ENCODE measurements at places on chromosomes 5 and 9. TPM values are rescaled to one million over a fixed set of nuclear protein-coding genes. Genes with fewer than 3 reads are reported as not detected.

- no peak overlapping the region for H3K4me3 ChIP-seq
- H3K4me1 ChIP-seq = no peaks in the 10 kb centered on the region
- H3K27ac ChIP-seq = no peak overlapping the region
Measured at GRCh38 chr5:76325876-76326491, 77.1 kb upstream of the IQGAP2 start.

GRCh38 chr9:122978601-122979000 lies 37.8 kb downstream of the RABGAP1 start:
- no peak overlapping the region for H3K4me3 ChIP-seq
- DNase-seq = peak; percentile 4
- H3K36me3 ChIP-seq = no peaks in the 10 kb centered on the region
- no peaks in the 10 kb centered on the region for H3K27me3 ChIP-seq
- peak overlapping the region; percentile 30 for H3K27ac ChIP-seq

DNA sequence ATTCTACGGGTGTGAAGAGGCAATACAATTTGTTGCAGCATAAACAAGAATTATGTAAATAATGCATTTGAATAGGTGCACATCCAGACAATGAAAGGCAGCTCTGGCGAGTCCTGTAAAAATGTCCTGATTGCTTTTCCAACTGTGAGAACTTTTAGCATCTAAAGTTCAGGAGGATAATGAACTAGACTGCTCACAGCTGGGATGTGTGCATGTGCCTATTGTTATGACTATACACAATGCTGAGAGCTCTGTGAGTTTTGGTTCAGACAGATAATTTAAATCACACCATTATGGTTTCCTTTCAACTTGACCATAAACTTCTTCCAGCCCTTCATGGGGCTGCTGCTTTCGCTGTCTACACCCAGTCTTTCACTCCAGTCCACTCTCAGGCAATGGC lies 99.9 kb downstream of the PLK2 start:
- no peak overlapping the region for H3K27ac ChIP-seq
- no peaks in the 10 kb centered on the region for H3K36me3 ChIP-seq
- no peak overlapping the region for H3K4me3 ChIP-seq
- DNase-seq = no peak

DNA sequence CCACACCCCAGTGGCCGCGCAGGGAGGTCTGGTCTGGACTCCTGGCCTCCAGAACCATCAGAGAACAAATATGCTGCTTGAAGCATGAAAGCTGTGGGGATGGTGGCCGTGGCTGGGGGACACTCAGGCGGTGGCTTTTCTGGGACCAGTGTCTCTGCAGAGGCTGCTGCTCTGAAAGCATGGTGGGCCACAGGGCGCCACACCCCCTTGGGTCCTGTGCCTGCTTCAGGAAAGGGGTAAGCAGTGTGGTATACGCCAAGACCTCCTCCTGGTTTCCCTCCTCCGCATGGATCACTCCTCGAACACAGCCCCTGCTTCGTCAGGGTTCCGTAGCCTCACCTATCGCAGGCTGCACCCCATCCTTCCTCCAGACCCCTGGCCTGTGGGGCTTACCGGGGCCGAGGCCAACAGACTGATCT lies 19.7 kb upstream of the TERT start:
- H3K36me3 ChIP-seq = peaks cover 4% of the 10 kb centered on the region
- no peak overlapping the region for H3K27ac ChIP-seq
- H3K27me3 ChIP-seq = no peaks in the 10 kb centered on the region
- peaks cover 28% of the 10 kb centered on the region for H3K4me1 ChIP-seq
- H3K4me3 ChIP-seq = no peak overlapping the region

DNA sequence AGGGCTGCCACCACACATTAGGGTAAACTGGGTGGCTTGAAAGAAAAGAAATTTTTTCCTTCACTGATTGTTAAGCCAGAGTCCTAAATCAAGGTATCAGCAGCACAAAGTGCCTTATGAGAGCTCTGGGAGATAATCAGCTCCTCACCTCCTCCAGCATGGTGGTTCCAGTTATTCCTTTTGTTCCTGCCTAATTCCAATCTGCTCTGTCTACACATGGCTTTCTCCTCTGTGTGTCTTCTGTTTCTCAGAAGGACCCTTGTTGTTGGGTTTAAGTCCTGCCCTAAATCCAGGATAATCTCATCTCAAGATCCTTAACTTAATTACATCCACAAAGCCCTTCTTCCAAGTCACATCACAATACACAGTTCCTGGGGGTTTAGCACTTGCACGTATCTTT lies 1352.0 kb upstream of the CDH9 start:
- no peaks in the 10 kb centered on the region for H3K27me3 ChIP-seq
- peaks cover 7% of the 10 kb centered on the region for H3K4me1 ChIP-seq
- no peak overlapping the region for H3K27ac ChIP-seq
- no peak for DNase-seq
- H3K36me3 ChIP-seq = no peaks in the 10 kb centered on the region
- no peak overlapping the region for H3K4me3 ChIP-seq

GRCh38 chr9:93010056-93010455 lies 48.4 kb upstream of the SUSD3 start:
- no peaks in the 10 kb centered on the region for H3K36me3 ChIP-seq
- H3K27me3 ChIP-seq = no peaks in the 10 kb centered on the region

GRCh38 chr5:147437161-147437596 lies 72.7 kb downstream of the DPYSL3 start:
- no peak overlapping the region for H3K27ac ChIP-seq
- no peaks in the 10 kb centered on the region for H3K36me3 ChIP-seq
- no peak for DNase-seq
- no peak overlapping the region for H3K4me3 ChIP-seq
- H3K4me1 ChIP-seq = no peaks in the 10 kb centered on the region

DNA sequence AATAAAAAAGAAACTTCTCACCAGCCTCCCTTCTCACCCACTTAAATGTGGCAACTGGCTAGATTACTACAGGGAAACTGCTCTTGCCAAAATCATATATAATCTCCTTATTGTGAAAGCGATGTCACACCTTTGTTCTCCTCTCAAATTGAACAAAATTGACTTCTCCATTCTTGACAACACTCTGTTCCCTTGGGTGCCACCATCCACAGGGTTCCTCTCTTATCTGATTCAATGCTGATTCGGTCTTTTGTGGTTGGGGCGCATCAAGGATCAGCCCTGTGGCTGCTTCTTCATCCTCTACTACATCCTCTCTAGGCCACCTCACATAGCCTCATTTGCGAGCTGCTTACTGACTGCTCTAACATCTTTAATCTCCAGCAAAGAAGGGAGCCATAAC lies 86.1 kb downstream of the EDIL3 start:
- H3K4me3 ChIP-seq = no peak overlapping the region
- DNase-seq = no peak
- no peak overlapping the region for H3K27ac ChIP-seq
- no peaks in the 10 kb centered on the region for H3K27me3 ChIP-seq
- H3K36me3 ChIP-seq = no peaks in the 10 kb centered on the region
- H3K4me1 ChIP-seq = peaks cover 26% of the 10 kb centered on the region

- H3K27ac ChIP-seq = no peak overlapping the region
- no peak overlapping the region for H3K4me3 ChIP-seq
- H3K4me1 ChIP-seq = no peaks in the 10 kb centered on the region
Measured at GRCh38 chr5:1065891-1066650, 45.8 kb downstream of the SLC12A7 start.

- no peak overlapping the region for H3K27ac ChIP-seq
- no peaks in the 10 kb centered on the region for H3K27me3 ChIP-seq
- no peak overlapping the region for H3K4me3 ChIP-seq
- no peaks in the 10 kb centered on the region for H3K4me1 ChIP-seq
Measured at GRCh38 chr5:155700333-155700732, 626.6 kb upstream of the SGCD start.

DNA sequence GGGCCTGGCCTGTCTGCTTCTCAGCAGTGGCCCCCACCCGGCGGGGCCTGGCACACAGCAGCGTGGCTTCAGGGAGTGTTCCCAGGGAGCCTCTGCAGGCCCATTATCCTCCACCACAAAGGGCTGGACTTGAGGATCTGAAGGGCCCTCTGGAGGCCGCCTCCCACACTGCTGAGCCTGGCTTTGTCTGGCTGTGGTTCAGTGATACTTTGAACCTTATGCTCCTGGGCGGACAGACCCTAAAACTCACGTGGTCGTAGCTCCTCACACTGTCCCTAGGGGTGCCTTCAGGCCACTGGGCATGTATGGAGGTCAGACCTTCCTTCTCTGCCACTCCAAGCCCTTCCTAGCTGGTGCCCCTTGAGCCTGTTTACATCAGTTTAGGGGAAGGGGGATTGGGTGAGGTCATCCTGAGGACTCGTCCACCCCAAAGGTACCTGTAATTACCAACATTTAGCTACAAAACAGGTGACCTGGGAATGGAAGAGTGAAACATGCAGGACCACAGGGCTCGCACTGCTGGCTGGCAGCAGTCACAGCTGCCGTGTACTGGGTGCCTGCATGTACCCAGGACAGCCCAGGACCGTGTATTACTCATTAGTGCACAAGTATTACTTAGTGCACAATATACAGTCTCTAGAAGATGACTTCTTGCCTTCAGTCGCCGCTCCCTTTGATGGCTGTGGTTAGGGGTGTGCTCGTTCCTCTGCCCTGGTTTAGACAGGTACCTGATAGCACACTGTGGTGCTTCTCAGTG lies 8.5 kb downstream of the GRHPR start:
- no peaks in the 10 kb centered on the region for H3K4me1 ChIP-seq
- H3K36me3 ChIP-seq = no peaks in the 10 kb centered on the region

DNA sequence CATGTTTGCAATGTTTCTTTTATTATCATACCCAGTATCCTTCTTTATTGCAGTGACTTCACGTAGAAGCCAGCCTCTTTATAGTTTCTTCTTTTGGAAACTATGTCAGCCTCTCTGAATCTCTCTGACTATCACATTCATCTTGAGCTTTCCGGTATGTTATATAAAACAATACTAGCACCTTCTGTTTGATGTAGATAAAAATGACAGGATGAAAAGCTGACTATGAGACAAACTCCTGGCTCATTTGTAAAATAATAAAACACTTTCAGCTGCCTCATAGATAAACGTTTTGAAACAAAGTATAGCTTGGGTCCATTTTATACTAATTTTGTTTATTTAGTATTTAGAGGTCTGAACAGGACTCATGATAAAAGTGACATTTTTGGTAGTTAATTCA lies 1145.4 kb upstream of the NUDT12 start:
- no peaks in the 10 kb centered on the region for H3K27me3 ChIP-seq
- no peaks in the 10 kb centered on the region for H3K36me3 ChIP-seq
- no peak for DNase-seq
- no peak overlapping the region for H3K4me3 ChIP-seq
- H3K4me1 ChIP-seq = peaks cover 34% of the 10 kb centered on the region

DNA sequence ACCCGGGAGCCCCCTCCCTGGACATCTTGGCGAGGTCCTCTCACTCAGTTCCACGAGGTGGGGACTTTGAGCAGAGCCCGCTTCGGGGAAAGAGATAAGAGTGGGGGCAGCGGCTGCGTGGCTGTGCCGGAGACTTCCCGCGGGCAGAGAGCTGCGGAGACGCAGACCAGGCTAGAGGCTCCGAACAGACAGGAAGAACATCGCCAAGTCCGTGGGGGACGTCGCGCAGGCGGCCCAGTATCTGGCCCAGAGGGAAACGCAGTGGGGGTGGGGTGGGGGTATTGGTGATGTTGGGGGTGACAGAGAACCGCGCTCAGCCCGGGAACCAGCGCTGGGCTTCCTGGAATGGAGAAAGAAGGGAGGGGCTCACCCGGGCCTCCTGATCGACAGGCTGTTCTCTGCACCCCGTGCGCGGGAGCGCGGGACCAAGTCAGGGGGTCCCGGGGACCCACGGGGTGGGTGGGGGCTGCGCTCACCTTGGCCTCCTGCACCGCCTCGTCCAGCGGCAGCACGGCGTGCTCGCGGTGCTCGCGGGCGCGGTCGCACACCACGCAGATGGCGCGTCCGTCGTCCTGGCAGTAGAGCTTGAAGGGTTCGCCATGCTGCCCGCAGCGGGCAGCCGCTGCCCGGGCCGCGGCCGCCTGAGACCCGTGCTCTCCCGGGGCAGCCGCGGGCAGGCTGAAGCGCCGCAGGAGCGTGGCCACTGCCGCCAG lies 727 bp downstream of the TRIM7 start:
- H3K27me3 ChIP-seq = no peaks in the 10 kb centered on the region
- no peak overlapping the region for H3K27ac ChIP-seq
- peak; percentile 39 for DNase-seq
- H3K4me1 ChIP-seq = peaks cover 18% of the 10 kb centered on the region
- H3K36me3 ChIP-seq = no peaks in the 10 kb centered on the region

GRCh38 chr5:126430631-126431030 lies 7.4 kb downstream of the GRAMD2B start:
- DNase-seq = no peak
- H3K4me1 ChIP-seq = 0 out of 2 replicates have a peak, but pooled peaks cover 14% of the 10 kb centered on the region
- peaks cover 22% of the 10 kb centered on the region for H3K36me3 ChIP-seq
- H3K27ac ChIP-seq = no peak overlapping the region

DNA sequence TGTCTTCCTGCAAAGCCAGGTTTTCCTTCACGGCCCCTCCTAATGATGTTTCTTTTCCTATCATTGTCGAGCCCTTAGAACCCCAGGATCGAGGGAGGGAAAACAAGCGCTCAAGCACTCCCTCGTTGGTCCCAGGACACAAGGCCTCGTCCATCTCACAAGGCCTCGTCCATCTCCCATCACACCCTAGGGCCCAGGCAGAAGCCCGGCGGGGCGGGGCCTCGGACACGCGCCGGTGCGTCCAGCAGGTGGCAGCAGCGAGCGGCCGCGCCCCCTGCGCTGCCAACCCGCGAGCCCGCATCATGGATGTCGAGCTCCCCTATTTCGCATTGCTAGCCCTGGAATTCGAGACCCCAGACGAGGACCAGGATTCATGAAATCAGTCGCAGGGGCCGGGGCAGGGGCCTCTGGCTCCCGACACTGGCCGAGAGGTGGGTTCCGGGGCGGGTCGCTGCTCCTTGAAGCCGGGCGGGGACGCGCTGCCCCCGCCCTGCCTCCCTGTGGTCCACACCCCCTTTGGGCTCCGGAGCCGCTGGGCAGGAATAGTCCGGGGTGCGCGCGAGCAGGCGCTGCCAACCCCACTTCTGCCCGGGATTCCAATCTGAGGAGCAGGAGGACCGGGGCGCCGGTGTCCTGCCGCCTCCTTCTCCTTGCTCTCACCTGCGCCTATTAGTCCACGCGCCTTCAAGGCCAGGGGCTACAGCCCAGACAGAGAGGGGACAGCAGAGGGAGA lies at the start of gene ABLIM3:
TSS of gene ABLIM3 (plus strand) at position 270 of the 733 bp plus-strand sequence. CDS start 603 bp downstream, outside the sequence.
- H3K27ac ChIP-seq = peak within 1 kb of the TSS; percentile 75
- no peaks in the 10 kb centered on the region for H3K36me3 ChIP-seq
- no peaks in the 10 kb centered on the region for H3K27me3 ChIP-seq

- no peaks in the 10 kb centered on the region for H3K4me1 ChIP-seq
- no peak overlapping the region for H3K4me3 ChIP-seq
- no peaks in the 10 kb centered on the region for H3K36me3 ChIP-seq
- H3K27me3 ChIP-seq = peaks cover 10% of the 10 kb centered on the region
- no peak for DNase-seq
- no peak overlapping the region for H3K27ac ChIP-seq
Measured at GRCh38 chr5:7036192-7036835, 323.1 kb downstream of the TENT4A start.

DNA sequence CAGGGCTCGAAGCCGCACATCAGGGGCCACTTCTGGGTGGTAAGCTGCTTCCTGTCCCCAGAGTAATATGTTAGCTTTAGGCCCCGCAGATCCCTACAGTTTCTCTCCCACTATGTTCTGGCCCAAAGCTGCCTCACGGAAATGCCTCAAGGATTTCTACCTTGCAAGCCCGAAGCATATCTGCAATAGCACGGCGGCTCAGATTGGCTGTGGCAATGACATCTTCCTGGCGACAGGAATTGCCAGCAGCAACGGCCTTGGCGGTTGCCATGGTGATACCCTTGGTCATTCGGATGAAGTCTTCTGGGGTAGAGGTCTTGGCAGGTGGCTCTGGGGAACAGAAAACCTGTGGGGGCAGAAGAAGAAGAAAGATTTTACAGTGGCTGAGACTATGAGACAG lies 10.3 kb upstream of the TPM2 start:
- no peaks in the 10 kb centered on the region for H3K27me3 ChIP-seq
- no peak for DNase-seq
- H3K4me1 ChIP-seq = peaks cover 12% of the 10 kb centered on the region
- H3K36me3 ChIP-seq = peaks cover 45% of the 10 kb centered on the region

Gene DAB2IP
- total RNA-seq = 17.6 TPM

Gene PCDHB3
- 0.58 TPM for total RNA-seq

Gene PTGES
- total RNA-seq = 21.0 TPM
